ENCODE measurements at places on chromosomes 5 and 9. TPM values are rescaled to one million over a fixed set of nuclear protein-coding genes. Genes with fewer than 3 reads are reported as not detected.

Gene CNTFR
- 1.2 TPM for total RNA-seq

DNA sequence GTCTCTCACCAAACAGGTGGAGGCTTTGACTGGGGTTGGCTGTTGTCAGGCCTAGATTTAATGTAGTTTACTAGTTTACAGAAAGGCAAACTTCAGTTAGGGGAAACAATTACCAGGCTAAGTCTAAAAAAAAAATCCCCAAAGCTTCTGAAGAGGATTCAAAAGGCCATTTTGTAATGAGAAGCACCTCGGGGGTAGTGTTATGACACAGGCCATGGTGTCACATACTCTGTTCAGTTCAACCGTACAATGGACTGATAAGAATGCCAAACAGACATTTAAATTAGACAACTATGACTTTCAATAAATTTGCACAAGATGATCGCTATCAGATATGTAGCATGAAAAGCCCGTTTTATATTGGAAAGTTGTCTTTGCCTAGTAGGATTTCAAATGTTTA, 120.1 kb upstream of the PCA3 start:
- H3K4me1 ChIP-seq, result peaks cover 8% of the 10 kb centered on the region
- no peaks in the 10 kb centered on the region for H3K36me3 ChIP-seq
- no peak for DNase-seq

DNA sequence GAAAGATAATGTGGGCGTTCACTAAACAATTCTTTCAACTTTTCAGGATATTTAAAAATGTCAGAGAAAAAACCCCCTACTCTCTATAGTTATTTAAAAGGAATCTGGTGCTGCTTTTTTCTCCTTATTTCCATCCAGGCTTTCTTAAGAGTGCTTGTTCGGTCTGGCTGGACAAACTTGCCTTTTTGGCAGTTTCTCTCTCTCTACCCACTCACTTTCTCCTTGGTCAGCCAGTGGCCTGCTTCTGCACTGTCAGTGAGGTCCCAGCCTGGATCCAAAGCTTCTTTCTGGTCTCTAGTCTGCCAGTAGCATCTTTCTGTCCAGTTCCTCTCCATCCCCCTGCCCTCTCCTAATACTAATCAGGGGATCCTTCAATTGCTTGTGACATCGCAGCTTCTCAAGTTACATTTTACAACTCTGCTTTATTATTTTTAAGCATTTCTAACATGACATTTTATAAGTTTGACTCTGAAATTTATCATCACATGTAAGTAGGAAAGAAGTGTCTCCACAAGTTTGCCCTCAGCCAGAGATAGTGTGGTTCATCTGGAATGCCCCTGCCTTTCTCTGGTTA, 50.4 kb downstream of the PIK3R1 start:
- no peak for DNase-seq
- H3K36me3 ChIP-seq, result no peaks in the 10 kb centered on the region
- H3K4me1 ChIP-seq, result no peaks in the 10 kb centered on the region
- no peak overlapping the region for H3K27ac ChIP-seq

DNA sequence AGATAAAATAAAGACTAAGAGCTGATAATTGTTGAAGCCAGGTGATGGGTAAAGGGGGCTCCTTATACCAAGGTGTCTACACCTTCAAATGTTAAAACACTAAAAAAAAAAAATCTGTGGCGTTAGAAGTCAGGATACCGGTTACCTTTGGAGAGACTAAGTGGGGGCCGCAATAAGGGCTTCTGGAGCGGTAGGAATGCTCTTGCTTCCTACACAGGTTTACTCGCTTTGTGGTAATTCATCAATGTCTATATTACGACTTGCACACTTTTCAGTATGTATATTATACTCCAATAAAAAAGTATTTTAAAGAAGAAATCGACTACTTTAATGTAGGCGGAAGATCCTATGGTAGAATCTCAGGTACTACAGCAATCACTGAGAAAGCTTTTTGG, 12.5 kb downstream of the MRPS27 start:
- peaks cover 2% of the 10 kb centered on the region for H3K4me1 ChIP-seq
- H3K27me3 ChIP-seq, result no peaks in the 10 kb centered on the region
- peak overlapping the region; percentile 46 for H3K4me3 ChIP-seq
- H3K36me3 ChIP-seq, result peaks cover 17% of the 10 kb centered on the region

- peaks cover 3% of the 10 kb centered on the region for H3K4me1 ChIP-seq
- H3K27ac ChIP-seq, result no peak overlapping the region
- DNase-seq, result no peak
Observed at GRCh38 chr9:2465921-2466460, 155.6 kb upstream of the VLDLR start.

Gene FOCAD
- 36.8 TPM for total RNA-seq

DNA sequence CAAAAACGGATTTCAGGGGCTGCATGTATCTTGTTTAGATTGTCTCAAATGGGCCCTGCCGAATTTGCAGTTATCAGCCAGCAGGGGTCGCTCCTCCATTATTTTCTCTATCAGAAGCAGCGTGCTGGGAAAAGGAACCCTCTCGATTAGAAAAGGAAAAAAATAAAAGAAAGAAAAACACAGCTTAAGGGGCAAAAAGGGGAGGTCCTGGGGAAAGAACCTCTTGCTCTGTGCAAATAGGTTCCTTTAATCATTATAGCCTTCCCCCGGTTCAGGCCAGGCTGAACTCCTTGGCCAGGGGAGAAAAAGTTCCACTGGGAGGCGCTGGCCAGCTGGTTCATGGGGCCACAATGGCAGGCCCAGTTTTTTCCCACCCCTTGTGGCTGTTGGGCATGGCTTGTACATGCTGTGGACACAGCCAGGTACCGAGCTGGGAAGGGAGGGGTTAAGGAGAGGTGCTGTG, 25.0 kb upstream of the CAPSL start:
- peak; percentile 75 for DNase-seq
- no peaks in the 10 kb centered on the region for H3K4me1 ChIP-seq
- no peak overlapping the region for H3K4me3 ChIP-seq
- no peak overlapping the region for H3K27ac ChIP-seq
- H3K27me3 ChIP-seq, result no peaks in the 10 kb centered on the region

- H3K27me3 ChIP-seq, result no peaks in the 10 kb centered on the region
- no peak overlapping the region for H3K4me3 ChIP-seq
- no peaks in the 10 kb centered on the region for H3K4me1 ChIP-seq
- no peaks in the 10 kb centered on the region for H3K36me3 ChIP-seq
- no peak overlapping the region for H3K27ac ChIP-seq
Observed at GRCh38 chr9:126694206-126695081, 80.7 kb downstream of the LMX1B start.
